ENCODE measurements at places on chromosomes 13 and 19.
A peak's percentile ranks its signal among the peaks of the same experiment; 100 is the strongest.

DNA sequence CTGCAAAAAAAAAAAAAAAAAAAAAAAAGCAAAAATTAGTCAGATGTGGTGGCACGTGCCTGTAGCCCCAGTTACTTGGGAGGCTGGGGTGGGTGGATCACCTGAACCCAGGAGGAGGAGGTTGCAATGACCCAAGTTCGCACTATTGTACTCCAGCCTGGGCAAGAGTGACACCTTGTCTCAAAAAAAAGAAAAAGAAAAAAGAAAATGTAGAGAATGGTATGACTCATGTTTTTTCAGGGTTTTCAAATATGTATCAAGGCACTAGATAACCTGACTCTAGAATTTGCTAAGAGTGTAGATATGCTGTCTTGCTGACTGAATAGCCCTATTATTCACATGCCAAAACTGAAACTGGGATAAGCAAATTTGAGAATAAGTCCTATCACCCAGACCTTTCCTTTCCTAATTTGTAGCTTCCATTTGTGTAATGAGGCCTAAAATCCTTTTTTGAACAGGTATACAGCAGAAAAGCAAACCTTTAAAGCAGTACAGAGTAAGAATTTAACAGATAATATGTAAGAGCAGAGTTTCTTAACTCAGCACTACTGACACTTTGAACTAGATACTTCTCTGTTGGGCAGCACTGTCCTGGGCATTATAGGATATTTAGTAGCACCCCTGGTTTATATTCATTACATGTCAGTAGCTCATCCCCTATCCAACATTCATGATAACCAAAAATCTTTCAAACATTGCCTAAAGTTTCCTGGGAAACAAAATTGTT, 108.6 kb downstream of the ELF1 start:
- DNase-seq, result no peak

GRCh38 chr13:106197496-106197895, 338.0 kb downstream of the EFNB2 start:
- no peak for DNase-seq

DNA sequence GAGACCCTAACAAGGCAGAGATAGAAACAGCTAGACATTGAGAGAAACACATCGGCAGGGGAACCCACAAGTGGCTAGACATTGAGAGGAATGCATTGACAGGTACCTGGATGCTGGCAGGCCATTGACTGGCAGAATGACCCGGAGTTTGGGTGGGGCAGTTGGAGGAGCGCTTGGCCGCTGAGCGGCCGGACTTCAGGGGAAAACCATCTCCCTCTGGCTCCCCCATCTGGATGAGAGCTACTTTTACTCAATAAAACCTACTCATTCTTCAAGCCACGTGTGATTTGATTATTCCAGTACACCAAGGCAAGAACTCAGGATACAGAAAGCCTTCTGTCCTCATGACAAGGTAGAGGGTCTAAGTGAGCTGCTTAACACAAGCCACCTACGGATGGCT, 473.4 kb downstream of the SLITRK5 start:
- no peak for DNase-seq

GRCh38 chr13:62431852-62432251, 1016.2 kb upstream of the PCDH20 start:
- DNase-seq, result no peak

- no peak for DNase-seq
These were observed 5.1 kb upstream of the CALM3 start for GRCh38 chr19:46596008-46596407.

- DNase-seq, result peak; percentile 82
These were observed 5.8 kb upstream of the ERCC2 start for GRCh38 chr19:45376045-45376724.

GRCh38 chr13:30762643-30763042, 27.3 kb downstream of the ALOX5AP start:
- no peak for DNase-seq

DNA sequence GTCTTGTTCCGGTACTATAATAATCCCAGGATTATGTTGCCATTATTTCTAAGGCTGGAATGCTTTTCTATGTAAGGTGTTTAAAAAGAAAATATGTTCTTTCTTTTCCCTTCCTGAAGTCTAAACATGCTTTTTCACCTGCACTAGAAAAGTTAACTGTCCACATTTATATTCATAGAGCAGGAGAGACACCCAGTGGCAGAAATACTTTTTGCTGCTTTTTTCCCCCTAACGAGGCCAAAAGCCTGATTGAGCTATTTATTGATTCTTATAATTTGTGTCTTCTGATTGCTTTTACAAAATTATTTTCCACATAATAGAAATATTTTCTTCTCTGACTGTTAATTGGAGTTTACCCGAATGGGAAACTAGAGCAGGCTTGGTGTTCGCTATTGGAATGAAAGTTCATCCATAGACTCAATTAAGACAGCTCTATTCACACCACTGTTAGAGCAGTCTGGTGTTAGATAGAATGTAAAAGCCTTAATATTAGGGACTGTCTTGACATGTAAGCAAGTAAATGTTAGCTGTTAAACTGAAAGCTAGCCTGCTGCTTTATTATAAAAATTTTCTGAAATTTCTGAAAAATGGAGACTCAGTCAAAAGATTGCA, 15.8 kb downstream of the GPR180 start:
- no peak for DNase-seq

DNA sequence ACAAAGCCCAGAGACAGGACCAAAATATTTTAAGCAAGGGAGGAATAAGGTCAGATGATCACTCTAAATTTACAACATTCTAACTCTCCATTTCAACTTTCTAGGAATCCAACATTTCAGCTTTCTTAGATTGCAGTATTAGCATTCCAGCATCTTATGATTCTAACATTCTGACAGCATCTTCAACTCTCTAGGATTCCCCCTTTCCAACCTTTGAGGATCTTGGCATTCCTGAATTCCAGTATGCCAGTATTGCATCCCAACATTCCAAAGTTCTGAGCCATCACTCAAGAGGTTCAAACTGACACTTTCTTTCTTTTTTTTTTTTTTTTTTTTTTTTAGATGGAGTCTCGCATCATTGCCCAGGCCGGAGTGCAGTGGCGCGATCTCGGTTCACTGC, 13.8 kb downstream of the TGFB1 start:
- DNase-seq, result no peak

DNA sequence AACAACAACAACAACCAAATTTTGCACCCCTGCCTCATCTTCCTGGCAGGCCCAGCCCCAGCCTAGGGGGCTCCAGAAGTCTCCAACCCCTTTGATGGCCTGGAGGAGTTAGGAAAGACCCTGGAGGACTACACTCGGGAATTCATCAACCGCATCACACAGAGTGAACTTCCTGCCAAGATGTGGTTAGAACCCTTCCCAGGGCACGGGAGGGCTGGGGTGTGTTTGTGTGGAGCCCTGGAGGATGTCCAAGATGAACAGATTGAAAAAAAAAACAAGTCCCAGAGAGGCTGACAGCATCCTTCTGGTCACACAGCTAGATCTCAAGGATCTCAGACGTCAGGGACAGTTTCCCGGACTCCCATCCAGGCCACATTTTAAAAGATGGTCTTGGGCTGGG, 13.3 kb downstream of the APOC1 start:
- DNase-seq, result no peak

DNA sequence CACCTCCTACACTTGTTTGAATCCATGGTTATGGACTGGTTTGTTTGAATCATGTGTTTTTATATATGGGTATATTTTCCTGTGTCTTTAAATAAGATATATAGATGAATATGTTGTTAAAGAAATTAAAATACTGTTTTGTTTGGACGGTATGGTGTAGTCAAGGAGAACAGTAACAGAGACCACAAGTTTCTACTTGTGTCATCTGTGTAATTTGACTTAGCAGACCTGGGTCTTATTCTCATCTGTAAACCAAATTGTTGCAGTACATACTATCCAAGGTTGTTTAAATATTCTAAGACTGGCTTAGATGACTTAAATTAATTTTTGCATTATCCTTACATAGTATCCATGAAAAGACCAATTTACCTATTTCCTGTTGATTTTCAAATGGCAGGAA, 361.1 kb upstream of the SLITRK1 start:
- DNase-seq, result no peak

- DNase-seq, result no peak
These were observed 2.1 kb downstream of the CLEC4G start for GRCh38 chr19:7729831-7730285.

GRCh38 chr19:29326351-29326750, 113.4 kb upstream of the UQCRFS1 start:
- DNase-seq, result no peak

GRCh38 chr19:46849610-46850009, 1.0 kb downstream of the AP2S1 start:
- DNase-seq, result no peak

DNA sequence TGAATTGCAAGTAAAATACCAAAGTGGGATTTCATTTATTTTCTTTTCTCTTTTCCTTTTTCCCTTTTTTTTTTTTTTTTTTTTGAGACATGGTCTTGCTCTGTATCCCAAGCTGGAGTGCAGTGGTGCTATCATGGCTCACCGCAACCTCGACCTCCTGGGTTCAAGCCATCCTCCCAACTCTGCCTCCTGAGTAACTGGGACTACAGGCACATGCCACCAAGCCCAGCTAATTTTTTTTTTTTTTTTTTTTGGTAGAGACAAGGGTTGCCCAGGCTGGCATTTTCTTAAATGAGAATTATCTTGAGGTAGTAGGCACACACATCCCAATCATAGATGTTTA, 68.5 kb upstream of the GPR183 start:
- DNase-seq, result no peak

GRCh38 chr19:45764945-45765701, 3.9 kb downstream of the SIX5 start:
- DNase-seq, result peak; percentile 52

- no peak for DNase-seq
These were observed 11.1 kb downstream of the LRRC4B start for GRCh38 chr19:50557009-50557613.

DNA sequence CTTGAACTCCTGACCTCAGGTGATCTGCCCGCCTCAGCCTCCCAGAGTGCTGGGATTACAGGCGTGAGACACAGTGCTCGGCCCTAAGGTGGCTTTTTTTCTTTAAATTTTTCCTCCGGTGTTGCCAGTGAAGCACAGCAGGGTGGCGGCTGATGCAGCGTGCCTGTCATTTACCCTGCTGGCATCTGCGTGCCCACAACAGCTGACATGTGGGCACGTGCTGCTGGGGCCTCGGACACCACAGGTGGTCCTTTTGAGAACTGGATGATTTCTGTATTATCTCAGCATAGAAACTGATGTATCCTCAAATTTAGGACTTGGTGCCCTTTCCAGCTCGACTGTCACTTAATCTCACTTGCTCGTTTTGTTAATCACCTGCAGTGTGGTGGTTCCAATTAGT, 31.2 kb upstream of the TEX29 start:
- no peak for DNase-seq

- no peak for DNase-seq
These were observed 149.8 kb downstream of the ZNF536 start for GRCh38 chr19:30521937-30522336.

DNA sequence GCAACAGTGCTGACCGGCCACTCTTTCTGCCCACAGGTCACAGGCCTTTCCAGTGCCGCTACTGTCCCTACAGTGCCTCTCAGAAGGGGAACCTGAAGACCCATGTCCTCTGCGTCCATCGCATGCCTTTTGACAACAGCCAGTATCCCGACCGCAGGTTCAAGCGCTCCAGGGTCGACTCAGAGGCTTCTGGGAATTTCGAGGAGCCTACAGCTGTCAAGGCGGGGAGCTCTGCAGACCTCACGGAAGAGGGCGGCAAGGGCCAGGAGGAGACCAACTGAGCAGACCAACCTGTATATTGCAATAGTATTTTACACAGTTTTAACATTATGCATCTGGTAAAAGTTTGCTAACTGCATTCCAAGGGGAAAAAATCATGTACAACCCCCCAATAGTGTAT, 338.5 kb downstream of the ZNF536 start:
- no peak for DNase-seq

DNA sequence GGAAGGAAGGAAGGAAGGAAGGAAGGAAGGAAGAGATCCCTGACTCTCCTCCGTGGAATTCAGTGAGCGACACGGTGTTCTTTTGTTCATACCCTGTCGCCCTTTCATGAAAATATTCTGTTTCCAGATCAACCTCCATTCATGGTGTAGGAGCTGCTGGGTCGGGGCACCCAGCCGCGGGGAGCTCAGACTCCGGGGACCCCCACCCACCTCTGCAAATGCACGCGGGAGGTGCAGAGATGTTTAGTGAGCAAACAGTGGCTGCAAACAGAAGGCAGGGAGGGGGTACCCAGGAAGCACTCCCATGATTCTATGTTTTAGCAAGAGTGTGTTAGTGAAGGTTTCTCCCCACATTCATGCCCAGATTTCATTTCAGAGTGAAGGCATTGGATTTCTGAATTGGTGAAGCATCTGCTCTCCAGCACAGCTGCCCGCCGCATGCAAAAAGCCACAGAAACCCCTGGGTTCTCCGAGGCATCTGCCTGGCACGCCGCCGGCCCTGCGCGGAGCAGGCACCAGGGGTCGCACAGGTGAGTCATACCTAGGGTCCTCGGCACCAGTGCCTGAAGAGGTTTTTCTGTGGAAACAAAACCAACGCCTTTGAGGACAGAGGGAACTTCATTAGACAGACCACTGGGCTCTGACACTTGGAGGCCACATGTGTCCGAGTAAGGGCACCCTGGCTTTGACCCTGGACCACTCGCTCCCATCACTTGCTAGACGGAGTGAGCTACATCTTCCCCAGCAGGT, 80.6 kb downstream of the ZNF557 start:
- DNase-seq, result no peak

DNA sequence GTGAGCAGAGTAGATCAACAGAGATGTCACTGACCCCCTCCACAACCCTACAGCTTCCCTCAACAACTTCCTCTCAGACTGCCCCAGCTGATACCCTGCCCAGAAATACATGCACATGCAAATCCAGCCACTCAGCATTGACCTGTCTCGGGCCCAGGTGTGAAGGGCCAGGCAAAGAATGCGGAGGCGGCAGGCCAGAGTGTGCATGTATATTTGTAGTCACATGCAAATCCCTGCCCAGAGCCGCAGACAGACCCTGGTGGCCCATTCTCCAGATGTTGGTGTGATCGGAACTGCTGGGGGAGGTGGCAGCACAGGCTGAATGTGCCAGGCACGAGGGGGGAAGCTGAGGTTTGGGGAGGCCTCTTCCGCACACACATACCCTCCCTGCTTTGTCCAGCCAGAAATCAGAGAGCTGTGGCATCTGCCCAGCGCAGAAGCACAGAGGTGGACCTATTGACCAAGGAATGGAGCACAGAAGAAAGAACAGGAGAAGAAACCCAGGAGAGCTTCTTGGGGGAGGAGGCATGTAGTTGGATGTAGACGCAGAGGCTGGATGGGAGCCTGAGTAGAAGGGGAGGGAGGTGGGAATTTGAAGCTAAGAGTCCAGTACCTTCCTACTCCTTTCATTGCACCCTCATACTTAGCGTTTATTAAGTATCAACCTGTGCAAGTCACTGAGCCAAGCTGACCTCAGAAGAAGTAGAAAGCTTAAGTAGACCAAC, 14.4 kb downstream of the MEF2B start:
- no peak for DNase-seq

DNA sequence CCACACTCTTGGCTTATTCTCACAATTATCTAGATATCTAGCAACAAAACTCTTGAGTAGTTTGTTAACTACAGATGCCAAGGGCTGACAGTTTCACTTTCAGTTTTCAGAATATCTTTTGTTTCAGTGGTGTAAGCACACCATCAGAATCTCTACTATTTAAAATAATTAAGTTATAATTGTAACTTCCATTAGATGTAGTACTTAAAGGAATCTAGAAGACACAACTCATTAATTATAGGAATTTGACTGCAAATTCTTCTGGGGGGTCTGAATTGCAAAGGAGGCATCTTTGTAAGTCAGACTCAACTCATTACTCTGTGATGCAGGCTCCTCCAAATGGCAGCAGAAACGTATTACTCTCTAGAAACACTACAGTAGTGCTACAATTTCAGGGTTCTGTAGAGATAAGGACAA, 44.9 kb upstream of the USPL1 start:
- DNase-seq, result peak; percentile 25

GRCh38 chr13:30732046-30732390, 3.3 kb upstream of the ALOX5AP start:
- no peak for DNase-seq
